ENCODE measurements at places on chromosomes 2 and 18.

GRCh38 chr2:195094330-195094729 is 562.7 kb upstream of the SLC39A10 start:
- DNase-seq = no peak

GRCh38 chr2:230234845-230235244 is 9.3 kb downstream of the SP140 start:
- no peak for DNase-seq

GRCh38 chr2:28454016-28454930 is 41.6 kb upstream of the PLB1 start:
- no peak for DNase-seq

GRCh38 chr2:106272216-106272807 is 78.2 kb upstream of the UXS1 start:
- DNase-seq = no peak

GRCh38 chr2:111675419-111676194 is 208.4 kb downstream of the ANAPC1 start:
- DNase-seq = no peak

DNA sequence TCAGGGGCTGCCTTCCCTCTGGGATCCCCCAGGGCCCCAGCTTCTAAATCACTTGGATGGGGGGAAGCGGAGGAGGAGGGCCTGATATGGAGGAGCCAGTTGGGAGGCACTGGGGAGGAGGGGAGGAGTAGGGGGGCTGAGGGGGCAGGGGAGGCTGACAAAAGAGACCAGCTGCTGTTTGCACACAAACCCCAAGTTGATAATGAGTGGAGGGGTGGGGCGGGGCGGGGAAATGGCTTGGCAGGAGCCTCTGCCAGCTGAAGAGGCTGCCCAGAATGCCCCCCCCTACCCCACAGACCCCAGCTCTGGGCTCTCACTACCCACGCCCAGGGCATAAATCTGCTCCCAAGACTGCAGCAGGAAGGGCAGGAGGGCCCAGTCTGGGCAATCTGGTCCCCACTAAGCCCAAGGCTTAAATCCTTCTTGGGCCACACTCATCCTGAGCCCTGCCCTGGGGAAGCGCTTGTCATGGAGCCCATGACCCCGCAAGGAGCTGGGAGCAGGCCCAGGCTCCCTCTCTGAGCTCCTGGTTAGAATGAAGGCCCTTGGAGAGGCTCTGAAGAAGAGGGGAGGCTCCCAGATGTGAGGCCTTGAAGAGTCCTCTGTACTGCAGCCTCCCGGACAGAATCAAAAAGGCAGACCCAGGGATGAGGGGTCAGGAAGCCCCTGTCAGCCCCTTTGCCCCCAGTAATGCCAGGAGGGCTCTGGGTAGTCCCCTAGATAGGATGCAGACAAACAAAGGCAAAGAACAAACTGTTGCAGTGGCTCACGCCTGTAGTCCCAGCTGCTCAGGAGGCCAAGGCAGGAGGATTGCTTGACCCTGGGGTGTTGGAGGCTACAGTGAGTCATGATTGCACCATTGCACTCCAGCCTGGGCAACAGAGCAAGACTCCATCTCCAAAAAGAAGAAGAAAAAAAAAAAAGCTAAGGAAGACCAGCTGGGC is 24.8 kb upstream of the PTMA start:
- DNase-seq = no peak

- no peak for DNase-seq
These were observed 7.9 kb upstream of the TMX3 start for GRCh38 chr18:68722821-68723220.

- DNase-seq = no peak
These were observed 47.6 kb upstream of the ZNF521 start for GRCh38 chr18:25399554-25399953.

DNA sequence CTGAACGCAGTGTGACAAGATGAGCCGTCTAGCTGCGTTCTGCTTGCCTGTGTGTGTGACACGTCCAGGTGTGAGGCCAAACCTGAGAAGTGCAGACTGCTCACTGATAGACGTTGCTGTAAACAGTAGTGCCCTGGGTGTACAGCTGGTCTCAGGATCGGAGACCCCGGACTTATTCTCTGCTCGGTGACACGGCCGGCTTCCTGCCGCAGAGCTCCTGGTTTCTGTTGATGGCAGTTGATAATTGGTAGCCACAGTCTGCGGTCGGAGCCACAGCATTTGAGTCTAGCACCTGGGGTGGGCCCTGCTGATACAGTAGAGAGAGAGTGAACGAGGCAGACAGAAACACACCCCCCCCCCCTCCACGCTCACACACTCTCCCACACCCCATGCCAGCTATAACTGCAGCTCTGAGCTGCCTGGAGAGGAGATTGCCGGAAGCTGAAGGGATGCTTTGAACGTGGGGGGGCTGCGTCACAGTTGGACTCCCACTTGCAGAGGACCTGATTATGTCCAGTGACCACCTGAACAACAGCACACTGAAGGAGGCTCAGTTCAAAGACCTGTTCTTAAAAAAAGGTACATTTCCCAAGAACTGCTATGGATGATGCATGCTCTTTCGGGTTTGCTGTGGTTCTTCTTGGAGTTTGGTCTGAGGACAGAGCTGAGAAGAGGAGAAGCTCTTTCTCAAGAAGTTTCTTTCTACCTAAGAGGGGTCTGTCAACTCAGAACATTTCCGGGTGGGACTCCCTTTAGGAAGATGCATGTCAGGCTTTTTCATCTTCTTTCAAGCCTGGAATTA is 114.0 kb downstream of the FAM210A start:
- peak; percentile 71 for DNase-seq

DNA sequence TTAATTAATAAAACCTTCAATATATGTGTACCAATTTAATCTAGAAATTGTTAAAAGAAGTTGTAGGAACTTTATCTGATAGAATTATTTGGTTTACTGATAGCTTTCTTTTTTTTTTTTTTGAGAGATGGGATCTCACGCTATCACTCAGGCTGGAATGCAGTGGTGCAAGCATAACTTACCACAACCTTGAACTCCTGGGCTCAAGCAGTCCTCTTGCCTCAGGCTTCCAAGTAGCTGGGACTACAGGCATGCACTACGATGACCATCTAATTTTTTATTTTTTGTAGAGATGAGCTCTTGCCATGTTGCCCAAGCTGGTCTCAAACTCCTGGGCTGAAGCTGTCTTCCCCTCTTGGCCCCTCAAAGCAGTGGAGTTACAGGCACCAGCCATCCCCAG is 66.8 kb downstream of the CCDC138 start:
- no peak for DNase-seq

DNA sequence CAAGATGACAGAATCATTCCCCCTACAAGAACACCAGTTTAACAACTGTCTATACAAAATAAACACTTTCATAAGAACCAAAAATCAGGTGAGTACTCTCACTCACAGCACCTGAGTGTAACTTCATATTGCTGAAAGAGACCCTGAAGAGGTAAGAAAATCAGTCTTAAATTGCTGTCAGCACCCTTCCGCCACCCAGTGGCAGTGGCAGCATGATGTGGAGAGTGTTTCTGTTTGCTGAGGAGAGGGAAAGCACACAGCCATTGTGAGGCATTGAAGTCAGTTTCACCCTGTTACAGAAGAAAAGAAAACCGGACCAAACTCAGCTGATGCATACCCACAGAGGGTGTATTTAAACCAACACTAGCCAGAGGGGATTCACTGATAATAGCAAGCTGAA is 1240.8 kb upstream of the CRIM1 start:
- DNase-seq = no peak

DNA sequence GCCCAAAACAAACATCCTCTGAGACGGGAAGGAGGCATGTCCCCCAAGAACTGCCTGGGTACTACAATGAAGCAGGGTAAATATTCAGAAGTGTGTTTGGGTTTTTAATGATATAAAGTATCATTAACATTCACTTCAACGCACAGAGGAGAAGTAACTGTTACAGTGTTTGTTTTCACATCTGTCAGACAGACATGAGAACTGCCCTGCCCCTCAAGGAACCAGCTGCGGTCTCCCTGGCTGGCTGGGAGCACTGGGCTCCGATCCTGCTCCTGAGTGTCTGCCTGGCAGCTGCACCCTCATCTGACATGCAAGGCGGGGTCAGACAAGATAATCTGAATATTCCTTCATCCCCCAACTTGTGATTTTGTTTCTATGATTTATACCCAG is 75.6 kb downstream of the MBP start:
- no peak for DNase-seq

DNA sequence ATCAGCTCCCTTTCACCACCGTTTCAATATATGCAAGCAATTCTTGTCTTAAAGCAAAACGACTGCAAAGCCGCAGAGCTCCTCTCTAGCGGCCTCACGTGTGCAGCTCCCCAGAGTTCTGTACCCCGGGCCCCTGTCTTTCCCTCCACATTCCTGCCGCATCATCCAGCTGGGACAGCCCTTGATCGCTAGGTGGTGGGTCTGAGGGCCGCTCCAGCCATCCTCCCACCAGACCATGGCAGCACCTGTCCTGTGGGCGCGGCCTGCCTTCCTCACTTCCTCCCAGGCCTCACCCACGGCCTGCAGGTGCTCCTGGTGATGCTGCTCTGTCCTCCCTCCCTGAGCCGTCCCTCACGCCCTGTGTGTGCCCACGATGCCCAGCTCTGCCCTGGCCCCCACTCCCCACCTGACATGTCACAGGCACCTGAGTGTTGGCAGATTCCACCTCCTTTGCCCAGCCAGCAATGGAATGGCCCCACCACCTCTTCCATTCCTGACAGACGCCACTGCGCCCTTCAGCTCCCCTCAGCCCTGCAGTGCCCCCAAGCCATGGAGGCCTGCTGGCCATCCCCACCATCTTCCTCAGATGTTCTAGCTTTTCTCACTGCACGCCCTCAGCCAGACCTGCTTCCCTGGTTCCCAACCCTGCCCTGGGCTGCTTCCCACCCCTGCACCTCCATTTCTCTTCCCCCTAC is 15.3 kb upstream of the ALLC start:
- no peak for DNase-seq

- peak; percentile 19 for DNase-seq
These were observed 128.3 kb downstream of the ACOXL start for GRCh38 chr2:110860630-110861029.

DNA sequence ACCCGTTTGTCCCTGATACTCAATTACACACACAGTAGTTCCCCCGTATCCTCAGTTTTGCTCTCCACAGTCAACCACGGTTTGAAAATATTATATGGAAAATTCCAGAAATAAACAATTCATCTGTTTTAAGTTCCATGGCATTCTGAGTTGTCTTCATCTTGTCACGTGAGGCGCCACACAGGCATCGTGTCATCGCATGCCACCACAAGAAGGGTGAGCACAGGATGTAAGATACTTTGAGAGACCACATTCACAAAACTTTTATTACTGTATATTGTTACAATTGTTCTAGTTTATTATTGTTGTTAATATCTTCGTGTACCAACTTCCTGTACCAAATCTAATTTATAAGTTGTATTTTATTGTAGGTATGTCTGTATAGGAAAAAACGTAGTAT is 17.7 kb downstream of the ADNP2 start:
- DNase-seq = no peak

DNA sequence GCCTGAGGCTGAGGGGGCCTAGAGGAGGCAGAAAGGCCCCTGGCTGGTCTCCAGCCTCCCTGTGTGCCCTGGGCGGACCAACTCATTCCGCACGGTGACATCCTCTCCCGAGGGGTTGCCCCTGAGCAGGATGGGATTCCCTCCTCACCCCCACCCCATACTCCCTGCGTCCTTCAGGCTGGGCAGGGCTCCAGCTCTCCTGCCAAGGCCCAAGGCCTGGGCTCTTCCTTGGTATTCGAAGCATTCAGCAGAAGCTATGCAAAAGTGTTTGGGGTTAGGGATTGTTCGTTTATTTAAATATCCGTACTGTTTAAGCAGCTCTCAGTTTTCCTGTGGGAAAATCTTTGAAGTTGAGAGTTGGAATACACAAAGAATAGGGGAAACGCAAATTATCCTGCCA is 113.1 kb upstream of the RAB12 start:
- no peak for DNase-seq

GRCh38 chr2:26241928-26242436 is 2.5 kb downstream of the HADHA start:
- no peak for DNase-seq

All from CD4-positive, alpha-beta T cell treated with Interleukin-6 at 100 ng/mL for 8 hours (primary cell).